ENCODE measurements at places on chromosomes 1 and 21.

GRCh38 chr21:38505654-38506523 is 7.6 kb upstream of the ERG start:
- DNase-seq = no peak

DNA sequence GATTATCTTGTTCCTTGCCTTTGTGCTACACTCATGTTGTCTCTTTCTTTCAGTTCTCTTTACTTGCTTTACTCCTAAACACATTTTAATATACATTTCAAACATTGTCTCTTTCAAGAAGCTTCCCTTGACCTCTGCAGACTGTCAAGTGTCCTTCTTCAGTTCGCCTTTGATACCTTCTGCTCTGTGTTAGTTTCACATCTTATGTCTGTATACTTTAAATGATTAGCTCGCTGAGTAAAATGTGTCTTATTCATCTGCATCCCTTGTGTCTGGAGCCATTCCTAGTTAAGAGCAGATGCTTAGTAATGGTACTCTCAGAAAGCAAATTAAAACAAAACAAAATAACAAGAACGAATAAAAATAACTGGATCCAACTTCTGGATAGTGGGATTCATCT is 303.3 kb downstream of the S1PR1 start:
- no peak for DNase-seq

- DNase-seq = peak; percentile 50
These were observed 9.2 kb downstream of the FCMR start for GRCh38 chr1:206912445-206913095.

- no peak for DNase-seq
These were observed 264.0 kb downstream of the CTH start for GRCh38 chr1:70674941-70675685.

DNA sequence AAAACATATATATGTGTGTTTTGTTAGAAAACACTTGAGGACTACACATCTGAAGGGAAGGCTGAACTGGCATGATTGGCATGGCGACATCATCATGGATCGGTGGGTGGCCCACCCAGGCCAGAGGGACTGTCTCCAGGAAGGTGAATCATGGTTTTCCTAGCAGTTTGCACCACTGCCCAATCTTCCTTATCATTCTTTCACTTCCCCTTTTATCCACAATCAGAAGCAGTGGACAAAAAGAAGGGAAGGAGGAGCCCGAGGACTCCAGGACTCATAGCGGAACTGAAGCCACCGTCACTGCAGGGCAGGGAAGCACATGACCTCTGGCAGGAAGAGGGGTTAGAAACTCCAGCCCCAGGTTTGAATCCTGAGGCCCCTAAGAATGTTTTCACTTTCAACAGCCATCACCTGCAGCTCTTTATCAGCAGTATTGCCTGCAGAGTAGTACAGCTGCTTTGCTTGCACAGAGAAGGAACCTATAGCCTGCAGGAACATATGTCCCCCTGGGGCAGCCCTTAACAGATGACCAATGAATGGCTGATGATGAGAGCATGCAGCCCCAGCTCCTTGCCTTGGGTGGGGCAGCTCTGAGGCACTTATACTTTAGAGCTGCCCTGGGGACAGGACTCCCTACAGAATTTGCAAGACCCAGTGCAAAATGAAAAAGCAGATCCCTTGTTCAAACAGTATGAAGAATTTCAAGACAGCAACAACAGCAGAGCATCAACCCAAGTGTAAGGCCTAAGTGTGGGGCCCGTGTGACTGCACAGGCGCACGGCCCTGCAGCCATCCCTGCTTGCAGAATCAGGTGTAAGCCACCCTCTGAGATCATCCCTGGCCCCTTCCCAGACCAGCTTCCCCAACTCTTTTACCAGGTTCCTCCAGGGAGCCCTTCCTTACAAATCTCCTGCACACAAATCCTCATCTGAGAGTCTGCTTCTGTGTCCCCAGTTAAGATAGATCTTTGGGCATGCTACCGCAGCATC is 241.8 kb upstream of the IRF2BP2 start:
- no peak for DNase-seq

DNA sequence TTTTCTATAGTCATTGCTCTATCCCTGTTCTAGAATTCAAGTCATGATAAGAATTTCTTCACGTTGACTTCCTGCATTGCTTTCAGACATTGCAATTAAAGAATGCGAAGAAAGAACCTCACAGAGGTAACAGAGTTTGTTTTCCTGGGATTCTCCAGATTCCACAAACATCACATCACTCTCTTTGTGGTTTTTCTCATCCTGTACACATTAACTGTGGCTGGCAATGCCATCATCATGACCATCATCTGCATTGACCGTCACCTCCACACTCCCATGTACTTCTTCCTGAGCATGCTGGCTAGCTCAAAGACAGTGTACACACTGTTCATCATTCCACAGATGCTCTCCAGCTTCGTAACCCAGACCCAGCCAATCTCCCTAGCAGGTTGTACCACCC is 10.6 kb downstream of the APCS start:
- no peak for DNase-seq

- no peak for DNase-seq
These were observed 36.7 kb upstream of the COP1 start for GRCh38 chr1:176243746-176244145.

GRCh38 chr1:205921570-205921909 is 21.7 kb downstream of the SLC26A9 start:
- no peak for DNase-seq

DNA sequence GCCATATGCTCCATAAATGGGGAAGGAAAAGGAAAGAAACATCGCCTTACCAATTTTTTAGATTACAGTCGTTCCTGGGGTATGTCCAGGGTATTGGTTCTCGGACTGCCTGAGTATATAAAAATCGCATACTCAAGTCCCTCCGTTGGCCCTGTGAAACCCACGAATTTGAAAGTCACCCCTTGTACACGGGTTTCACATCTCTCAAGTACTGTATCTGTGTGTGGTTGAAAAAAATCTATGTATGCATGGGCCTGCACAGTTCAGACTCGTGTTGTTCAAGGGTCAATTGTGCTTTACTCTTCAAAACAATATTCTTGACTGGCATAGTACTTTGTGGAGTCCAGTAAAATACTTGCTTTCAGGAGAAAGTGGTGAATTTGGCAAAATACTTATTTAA is 171.7 kb downstream of the HS2ST1 start:
- DNase-seq = no peak

DNA sequence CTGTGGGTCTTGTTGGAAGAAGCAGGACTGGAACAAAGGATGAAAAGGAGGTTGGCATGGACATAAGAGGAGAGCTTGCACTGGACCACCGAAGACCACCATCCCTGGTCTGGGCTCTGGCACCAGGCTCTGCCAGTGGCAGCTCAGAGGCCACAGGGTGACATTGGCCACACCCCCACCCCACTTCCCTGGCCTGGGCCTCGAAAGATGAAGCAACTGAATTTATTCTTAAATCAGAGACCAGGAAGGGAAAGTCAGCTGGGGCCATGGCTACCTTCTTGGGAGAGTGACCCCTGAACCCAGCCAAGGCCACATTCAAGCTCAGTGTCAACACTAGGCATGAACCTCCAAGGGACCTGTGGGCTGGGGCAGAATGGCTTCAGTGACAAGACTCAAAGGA is 4.0 kb downstream of the KLHDC7A start:
- no peak for DNase-seq

GRCh38 chr1:205355075-205355453 is 1.7 kb downstream of the KLHDC8A start:
- DNase-seq = no peak

DNA sequence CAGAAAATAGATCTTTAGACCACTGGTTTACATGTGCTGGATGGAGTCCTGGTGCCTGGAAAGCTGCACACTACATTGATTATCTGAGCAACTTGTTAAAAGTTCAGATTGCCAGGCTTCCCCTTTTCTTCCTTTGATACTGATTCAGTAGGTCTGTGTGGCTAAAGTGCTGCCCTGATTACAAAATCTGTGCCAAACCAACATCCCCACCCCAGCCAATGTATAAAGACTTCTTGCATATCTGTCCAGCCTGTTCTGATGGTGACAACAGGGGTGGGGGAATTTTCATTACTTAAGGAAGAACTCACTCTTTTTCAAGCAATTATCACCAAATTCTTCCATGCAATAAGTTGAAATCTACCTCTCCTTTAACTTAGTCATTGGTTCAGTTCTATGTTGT is 135.5 kb downstream of the TNFSF18 start:
- DNase-seq = no peak

DNA sequence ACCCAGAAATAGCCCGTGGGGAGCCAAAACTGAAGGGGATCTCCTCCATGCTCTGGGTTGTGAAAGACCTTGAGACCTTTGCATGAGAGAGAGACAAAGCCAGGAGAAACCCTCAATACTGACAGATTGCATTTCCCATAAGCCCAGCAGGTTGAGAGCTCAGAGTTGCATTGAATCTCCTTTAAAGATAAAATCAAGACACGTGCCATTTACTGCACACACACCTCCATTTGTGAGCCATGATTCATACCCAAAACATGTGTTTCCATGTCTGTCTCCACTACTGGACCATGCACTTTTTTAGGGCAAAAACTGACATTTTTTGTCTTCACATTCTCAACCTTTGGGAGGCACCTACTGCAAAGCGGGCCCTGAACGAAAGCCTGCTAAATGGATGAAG is 144.0 kb upstream of the NRIP1 start:
- no peak for DNase-seq

GRCh38 chr1:222557148-222557547 is 9.2 kb upstream of the HHIPL2 start:
- DNase-seq = no peak

DNA sequence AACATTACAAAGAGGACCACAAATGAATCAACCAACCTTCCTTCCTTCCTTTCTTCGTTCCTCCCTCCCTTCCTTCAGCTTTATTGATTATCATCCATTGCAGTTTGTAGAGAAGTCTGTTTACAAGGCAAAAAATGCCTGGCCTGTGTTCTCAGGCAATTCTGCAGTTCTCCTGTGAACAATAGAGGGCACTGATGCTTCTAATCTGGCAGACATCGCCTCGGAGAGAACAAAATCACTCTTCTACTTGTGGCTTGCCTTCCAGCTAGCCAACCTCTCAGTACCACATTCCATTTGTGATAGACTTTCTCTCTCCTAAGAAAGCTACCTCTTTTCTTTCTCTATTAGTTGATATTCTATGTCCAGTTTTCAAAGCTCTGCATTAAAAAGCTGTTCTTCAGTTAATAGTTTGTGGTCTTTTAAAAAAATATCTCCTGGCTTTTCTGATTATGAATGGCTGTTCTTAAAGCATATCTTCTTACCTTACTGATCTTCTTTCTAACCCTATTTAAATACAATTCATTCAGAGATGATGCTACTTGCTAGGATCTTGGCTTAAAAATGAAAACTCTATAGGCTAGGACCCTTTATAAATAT is 26.9 kb upstream of the ESRRG start:
- no peak for DNase-seq

GRCh38 chr21:45060089-45060488 is 14.3 kb upstream of the ADARB1 start:
- no peak for DNase-seq

DNA sequence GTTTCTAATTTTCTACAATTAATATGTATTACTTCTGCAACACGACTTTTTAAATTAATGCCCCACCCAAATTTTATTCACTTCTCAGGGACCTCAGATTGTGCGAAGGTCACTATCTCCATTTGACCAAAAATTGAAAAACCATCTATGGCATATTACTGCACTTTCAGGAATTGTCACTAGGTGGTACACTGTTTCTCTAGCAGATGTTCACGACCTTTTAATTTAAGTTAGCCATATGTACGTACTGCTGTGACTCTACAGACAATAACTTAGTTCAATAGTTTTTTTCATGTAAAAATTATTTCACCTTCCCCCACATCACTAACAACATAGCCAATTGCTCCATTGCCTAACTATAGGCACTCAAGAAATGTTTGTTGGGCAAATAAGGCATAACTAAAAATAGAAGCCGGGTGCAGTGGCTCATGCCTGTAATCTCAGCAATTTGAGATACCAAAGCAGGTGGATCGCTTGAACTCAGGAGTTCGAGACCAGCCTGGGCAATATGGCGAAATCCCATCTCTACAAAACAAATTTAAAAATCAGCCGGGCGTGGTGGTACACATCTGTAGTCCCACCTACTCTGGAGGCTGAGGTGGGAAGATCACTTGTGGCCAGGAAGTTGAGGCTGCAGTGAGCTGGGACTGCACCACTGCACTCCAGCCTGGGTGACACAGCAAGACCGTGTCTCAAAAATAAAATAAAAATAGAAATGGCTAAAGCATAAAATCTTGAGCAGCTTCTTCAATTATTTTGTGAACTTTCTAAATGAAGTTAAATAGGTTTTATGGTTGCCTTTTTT is 75.7 kb upstream of the PKN2 start:
- no peak for DNase-seq

Measured in effector CD4-positive, alpha-beta T cell (primary cell).